NCI-H1417 (cell line): ENCODE measurements at places on chromosomes 2 and 18.

GRCh38 chr2:21891191-21891590 lies 767.4 kb downstream of the TDRD15 start:
- DNase-seq = no peak

DNA sequence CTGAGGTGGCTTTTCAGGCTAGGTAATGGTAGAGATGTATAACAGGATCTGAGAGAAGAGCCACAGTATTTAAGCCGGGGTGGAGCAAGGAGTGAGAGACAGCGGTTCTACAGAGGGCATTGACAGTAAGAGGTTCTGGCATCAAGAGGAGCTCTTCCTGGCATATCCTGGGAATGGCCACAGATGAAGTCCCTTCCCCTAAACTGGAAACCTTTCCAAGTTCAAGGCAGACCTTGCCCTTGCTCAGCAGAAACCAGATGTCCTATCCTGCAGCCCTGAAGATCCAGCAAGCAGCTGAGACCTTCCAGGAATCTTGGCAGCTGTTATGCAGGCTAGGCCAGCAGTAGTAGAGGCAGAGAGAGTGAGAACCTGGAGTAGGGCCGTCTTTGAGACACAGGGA lies 18.1 kb downstream of the REG1A start:
- DNase-seq = no peak

- DNase-seq = peak; percentile 61
These were observed 90.5 kb downstream of the ICOS start for GRCh38 chr2:204027091-204027490.

DNA sequence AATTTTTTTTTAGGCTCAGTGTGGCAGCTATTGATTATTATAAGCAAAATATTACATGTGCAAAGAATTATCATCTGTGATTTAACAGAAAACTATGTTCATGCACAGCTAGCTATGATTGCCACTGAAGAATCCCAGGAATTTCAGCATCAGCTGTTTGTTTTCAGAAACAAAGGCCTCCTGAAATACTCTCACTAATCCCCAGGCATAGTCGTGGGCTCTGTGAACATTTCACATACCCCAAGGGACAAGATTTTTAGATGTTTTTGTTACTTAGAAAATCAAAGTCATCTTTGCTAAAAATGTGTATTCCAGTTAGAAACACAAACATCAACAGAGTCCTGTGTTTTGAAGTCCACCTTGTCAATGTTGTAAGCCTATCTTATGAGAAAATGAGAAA lies 156.1 kb downstream of the MYO1B start:
- no peak for DNase-seq

DNA sequence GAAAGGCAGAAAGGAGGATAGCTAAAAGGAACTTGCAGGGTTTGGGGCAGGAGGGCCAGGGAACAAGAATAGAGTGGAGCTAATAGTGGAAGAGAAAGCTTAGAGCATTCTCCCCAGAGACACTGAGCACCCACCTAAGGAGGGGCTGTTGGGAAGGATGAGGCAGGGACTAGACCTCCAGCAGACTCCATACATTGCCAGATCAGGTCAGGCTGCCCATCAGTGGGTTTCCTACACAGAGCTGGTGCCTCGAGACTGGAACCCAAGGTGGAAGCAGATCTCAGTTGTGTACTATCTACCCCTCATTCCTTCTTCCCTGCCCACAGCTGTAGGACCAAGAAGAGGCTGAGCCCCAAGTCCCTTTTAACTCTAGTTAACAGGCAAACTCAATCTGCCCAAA lies 148.5 kb downstream of the ZFP36L2 start:
- no peak for DNase-seq

GRCh38 chr18:37962316-37962966 lies 396.8 kb upstream of the CELF4 start:
- DNase-seq = no peak

DNA sequence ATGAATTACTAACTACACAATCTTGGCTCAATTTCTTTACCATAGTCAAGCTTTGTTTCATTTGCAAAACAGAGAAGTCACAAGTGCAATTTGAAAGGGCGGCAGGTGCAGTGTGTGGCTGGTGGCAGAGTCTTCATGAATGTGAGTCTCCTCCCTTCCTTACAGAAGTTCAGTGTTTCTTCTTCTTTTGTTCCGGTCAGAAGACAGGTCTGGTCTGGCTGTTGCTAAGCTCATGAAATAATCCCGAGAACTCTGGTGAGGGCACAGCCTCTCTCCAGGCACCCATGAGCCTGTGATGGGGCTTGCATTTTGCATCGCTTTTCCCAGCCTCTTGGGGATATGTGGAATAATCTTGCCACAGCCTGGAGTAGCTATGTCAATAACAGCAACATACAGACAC lies 824.8 kb upstream of the SALL3 start:
- DNase-seq = no peak

DNA sequence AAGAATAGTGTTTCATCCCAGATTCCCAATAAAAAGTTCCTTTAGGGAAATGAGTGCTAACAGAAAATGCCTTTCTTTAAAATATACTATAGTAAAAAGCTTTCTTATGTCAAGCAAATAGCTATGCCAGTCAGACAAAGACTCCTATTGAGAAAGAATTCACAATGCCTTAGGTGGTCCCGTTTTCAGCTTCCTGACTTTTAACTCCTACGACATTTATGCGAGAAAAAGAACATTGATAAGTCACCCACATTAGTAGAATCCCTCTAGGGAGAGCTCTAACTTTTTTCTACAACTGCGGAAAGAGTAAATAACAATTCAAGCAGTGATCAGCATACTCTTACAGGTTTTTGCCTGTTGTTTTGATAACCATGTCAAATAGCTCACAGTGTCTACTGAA lies 750.8 kb upstream of the ACVR2A start:
- no peak for DNase-seq

- no peak for DNase-seq
These were observed 156.4 kb upstream of the PXDN start for GRCh38 chr2:1900732-1901131.

DNA sequence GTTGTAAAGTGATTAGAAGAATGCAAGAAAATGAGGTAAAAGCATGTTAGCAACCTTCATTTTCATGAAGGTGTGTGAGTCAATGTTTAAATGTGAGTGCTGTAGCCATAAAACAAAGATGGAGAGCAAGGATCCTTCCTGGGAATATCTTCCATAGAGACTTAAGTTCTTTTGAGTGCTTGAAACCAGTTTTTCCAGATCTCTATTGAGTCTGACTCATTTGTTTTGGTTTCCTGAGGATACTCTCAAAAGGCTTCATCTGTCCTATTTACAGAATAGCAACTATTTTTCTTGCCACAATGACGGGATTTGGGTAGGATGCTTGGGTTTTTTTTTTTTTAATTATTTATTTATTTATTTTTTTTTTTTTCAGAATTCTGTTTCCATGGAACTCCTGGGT lies 45.9 kb upstream of the ASB1 start:
- DNase-seq = no peak

DNA sequence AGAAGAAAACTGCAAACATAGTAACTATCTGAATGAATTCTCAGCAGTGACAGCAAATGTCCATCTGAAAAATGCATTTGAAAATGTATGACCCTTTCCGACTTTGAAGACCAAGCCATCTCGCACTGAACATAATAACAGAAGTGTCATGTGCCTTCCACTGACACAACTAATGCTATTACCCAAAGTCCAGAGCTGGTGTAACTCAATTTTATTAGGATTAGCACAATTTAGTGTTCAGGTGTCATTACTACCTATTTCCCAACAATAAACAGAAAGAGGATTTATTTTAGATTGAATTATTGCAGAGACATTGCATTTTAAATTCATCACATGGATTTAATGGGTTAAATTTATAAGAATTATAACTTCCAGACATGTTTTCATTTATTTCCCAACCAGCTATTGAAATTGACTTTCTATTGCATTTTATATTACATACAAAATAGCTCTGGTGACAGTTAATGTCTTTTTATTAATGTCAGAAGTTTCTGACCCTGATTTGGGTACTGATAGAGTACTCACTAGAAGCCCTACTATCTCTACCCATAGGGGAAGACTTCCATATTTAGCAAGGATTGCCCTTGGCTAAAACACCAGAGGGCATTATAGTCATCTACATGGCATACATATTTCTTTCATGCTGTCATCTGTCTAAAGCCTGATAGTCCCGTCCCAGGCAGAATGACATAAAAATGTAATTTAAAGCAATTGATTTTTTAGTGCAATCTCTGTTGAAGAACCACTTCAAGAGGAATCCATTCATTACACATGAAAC lies 7.0 kb upstream of the STK39 start:
- no peak for DNase-seq

DNA sequence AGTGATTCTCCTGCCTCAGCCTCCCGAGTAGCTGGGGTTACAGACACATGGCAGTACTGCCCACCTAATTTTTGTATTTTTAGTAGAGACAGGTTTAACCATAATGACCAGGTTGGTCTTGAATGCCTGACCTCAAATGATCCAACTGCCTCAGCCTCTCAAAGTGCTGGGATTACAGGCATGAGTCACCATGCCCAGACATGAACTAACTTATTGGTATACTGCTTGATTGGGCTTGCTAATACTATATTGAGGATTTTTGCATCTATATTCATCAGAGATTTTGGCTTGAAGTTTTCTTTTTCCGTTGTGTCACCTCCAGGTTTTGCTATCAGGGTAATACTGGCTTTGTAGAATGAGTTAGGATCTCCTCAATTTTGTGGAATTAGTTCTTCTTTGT lies 706.1 kb upstream of the HS6ST1 start:
- DNase-seq = no peak

DNA sequence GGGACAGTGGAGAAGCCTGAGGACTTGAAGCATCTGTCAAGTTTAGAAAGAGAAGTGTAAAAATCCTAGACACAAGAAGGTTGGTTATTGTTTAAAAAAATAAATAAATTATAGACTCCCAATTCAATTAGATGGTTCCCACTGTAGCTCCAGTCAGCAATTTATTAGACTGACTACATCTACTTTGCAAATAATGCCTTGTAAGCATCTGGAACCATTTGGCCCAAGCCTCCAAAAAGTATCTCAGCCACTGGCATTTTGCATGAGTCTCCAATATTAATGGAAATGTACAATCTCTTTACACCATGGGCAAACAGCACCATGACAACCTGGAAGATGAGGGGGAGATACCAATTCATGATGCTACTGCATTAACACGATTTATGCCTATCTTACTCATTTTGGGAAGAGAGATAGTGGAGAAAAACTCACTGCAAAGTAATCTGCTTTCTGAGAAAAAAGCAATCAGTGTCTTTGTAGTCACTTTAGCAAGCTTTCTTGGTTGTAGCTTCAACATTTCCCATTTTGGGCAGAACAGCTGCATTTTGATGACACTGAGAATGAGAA lies 2.8 kb downstream of the NYAP2 start:
- DNase-seq = peak; percentile 8

DNA sequence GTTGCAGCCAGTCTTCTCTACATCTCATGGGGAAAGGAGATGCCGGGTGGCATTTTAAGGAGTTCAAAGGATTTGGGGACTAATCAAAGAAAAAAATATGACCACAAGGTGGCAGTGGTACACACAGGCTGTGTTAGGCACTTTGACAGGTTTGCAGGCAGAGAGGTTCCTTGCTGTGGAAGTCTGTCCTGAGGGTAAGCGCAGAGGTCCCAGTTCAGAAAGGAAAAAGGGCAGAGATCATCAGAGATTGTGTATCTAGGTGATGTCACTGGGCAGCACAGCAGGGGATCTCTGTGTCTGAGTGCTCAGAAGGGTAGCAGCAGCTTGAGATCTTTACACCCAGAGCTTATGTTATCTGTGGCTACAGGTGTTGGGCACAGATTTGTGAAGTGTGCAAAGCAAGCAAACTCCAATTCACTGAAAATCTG lies 231.4 kb downstream of the LRRTM1 start:
- DNase-seq = peak; percentile 70

- DNase-seq = no peak
These were observed 339.4 kb downstream of the RND3 start for GRCh38 chr2:150147889-150148683.

DNA sequence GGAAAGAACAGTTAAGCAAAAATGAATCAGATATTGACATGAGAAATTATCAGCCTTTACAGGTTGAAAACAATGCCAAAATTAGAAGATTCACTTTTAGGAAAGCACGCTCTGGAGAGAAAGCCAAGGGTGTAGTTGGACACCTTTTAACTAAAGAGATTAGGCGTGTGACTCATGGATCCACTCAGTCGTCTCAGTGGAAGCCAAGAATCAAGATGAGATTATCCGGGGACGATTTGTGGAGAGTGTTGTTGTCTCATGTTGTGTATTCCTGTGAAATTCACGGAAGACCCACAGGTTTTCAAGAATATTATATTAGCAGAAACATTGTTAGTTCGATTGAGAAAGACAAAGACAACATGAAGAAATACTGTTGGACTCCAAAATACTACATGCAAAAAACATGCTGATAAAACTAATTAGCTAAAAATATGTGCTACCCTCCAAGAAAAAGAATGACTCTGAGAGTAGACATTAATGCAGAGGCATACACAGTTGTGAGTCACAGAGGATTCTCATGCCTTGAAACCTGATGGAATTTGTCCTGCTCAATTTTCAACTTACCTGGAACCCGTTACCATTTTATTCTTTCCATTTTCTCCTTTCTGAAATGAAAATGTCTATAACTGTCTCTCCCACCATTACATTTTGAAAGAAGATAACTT lies 192.1 kb upstream of the RND3 start:
- no peak for DNase-seq

DNA sequence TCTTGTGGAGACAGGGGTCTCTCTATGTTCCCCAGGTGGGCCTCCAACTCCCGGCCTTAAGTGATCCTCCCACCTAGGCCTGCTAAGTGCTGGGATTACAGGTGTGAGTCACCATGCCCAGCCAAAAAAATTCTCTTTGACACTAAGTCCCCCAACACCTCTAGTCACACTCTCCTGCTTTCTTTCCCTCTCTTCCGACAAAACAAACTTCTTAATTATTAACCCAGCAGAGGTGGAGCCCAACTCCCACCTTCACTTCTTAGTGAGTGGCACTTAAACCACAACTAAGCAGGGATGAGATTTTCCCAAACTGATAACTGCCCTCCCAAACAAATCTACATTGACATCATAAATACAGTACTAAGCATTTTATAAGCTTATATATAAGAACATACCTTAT lies 60.5 kb upstream of the PMAIP1 start:
- DNase-seq = no peak

DNA sequence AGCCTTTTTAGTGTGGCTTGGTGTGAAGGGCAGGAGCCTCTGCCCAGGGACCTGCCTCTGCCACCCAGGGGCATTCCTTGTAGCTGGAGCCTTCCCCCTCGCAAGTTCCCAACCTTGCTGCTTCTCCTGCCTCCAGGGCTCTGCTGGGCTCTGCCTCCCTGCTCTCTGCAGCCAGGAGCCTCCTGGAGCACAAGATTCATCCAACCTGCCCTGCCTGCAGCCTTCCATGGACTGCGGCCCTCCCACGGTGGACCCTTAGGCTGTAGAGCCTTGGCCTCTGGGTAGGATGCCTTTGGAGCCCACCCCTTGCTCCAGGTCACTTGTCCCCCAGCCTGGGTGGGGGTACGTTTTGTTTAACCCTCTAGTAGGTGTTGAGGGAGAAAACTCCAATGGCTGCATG lies 2.5 kb downstream of the SLC66A3 start:
- DNase-seq = no peak

- no peak for DNase-seq
These were observed 112.1 kb downstream of the TCF4 start for GRCh38 chr18:55475916-55476315.

- DNase-seq = no peak
These were observed 58.1 kb upstream of the TTN start for GRCh38 chr2:178865146-178865936.
